ENCODE measurements at places on chromosomes 3 and 15.
A peak's percentile ranks its signal among the peaks of the same experiment; 100 is the strongest.

GRCh38 chr3:175713268-175713667 is 854.1 kb downstream of the NAALADL2 start:
- no peak for DNase-seq

DNA sequence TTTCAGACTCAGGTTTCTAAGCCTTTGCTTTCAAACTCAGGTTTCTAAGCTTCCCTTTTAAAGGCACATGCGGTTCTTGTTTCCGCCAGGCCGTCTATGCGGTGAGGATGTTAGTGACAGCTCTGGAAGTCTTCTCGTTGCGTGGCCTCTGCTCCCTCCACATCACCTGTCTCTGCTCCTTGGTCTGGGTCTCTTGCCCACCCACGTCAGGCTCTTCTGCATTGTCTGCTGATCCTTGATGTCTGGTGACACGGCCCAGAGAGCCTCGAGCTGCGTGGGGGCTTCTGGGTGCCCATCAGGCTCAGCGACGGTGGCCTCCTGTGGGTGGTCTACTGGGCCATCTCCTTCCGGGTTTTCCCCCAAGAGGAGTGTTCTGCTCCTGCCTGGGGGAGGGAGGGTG is 30.5 kb downstream of the KLF13 start:
- DNase-seq, result no peak

DNA sequence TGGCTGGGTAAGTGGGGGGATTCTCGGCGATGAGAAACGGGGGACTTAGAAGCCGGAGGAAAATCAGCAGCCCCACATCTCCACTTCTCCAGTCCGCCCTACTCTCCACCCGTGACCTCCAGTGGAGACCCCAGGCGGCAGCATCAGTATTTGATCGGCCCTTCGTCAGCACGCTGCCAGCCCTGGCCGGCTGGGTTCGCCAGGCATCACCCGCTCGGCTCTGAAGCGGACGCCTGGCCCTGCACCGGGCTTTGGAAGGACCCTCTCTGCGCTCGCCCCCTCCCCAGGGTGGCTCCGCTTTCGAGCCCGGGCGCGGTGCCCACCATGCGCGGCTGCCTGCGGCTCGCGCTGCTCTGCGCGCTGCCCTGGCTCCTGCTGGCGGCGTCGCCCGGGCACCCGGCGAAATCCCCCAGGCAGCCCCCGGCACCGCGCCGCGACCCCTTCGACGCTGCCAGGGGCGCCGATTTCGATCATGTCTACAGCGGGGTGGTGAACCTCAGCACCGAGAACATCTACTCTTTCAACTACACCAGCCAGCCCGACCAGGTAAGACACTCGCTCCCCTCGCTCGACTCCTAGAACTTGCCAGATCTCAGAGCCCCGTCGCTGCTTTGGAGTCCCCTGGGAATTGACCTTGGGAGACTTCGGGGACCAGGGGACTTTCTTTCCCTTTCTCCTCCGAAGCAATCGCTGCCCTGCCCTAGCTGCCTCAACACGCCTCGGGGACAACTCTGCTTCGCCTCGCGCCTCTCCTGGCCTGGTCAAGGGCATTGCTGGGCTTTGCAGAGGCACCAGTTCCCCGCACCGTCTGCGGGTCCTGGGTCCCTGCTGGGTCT is 561 bp downstream of the SIDT1 start:
- peak; percentile 22 for DNase-seq

DNA sequence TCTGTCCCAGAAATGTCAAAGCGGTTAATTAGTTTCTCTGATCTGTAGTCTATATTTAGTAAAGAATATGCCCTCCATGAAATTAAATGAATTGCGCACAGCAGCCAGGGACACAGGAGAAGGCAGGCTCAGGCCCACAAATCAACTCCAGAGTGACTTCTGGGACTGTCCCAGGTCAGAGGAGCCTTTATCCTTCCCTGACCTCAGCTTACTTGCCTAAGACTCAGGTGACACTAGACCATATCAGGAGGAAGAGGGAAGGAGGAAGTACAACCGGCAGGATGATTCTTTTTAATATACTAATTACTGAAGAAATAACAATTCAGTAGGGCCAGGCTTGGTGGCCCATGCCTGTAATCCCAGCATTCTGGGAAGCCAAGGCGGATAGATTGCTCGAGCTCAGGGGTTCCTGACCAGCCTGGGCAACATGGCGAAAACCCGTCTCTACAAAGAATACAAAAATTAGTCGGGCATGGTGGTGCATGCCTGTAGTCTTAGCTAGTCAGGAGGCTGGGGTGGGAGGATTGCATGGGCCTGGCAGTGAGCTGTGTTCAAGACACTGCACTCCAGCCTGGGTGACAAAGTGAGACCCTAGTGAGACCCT is 1.8 kb upstream of the GPR15 start:
- DNase-seq, result no peak

DNA sequence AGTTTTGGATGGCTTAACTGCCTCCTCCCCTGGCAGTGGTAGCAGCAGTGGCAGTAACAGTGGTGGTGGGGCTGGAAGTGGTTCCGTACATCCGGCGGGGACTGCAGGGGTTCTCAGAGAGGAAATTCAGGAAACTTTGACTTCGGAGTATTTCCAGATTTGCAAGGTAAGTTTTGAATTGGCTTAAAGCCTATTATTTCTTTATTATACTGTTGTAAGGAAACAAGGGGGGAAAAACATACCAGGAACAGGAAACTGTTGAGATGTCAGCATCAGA is 1.5 kb downstream of the STXBP5L start:
- DNase-seq, result no peak

DNA sequence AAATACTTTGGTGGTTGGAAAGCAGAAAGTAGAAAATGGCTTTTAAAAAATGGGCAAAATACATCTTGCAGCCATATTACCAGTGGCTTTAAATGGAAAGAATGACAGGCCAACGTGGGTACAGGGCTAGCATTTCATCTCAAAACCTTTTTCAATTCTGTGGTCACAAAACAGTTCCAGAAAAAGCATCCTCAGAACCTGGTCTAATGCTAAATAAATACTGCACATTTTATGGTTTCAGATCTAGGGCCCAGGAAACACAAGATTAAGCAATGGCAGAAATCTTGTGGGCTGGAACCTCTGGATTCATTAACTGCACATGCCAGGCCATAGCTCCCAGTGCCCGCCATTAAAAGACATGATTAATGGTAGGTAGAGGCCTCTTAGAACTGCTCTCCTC is 470.2 kb upstream of the RASGRP1 start:
- no peak for DNase-seq

DNA sequence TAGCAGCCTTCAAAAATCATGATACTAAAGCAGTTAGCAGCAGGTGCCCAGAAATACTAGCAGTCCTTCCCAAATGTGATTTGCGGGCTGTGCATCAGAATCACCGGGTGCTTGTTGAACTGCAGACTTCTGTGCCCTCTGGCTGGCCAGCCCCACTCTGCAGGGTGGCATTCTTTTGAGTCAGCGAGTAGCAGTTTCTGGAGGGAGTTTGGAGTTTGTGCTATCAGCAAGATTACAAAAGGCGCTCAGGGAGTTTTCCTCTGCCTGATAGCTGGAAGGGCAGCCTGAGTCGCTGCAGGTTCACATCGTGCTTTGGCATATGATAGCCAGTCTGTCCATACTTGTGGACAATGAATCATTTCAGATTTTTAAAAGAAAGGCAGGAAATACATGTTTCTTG is 57.6 kb downstream of the CLDN11 start:
- no peak for DNase-seq

GRCh38 chr3:158072790-158073189 is 33.4 kb downstream of the SHOX2 start:
- DNase-seq, result no peak

DNA sequence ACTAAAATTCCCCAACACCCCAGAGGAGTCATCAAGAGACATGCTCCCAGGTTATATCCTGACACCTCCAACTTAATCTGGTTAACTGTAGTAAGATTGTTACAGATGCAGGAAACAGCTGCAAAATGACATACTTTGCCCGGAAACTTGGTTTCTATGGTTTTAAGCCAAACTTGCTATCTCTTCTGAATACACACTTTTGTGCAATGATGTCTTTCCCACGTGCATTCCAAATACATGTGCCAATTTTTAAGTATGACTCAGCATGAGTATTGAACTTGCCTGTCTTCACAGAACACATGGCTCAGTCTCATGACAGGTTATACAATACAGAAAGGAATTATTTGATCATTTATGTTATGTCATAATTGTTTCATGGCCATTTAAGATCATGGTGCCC is 207.0 kb upstream of the DCBLD2 start:
- DNase-seq, result no peak

DNA sequence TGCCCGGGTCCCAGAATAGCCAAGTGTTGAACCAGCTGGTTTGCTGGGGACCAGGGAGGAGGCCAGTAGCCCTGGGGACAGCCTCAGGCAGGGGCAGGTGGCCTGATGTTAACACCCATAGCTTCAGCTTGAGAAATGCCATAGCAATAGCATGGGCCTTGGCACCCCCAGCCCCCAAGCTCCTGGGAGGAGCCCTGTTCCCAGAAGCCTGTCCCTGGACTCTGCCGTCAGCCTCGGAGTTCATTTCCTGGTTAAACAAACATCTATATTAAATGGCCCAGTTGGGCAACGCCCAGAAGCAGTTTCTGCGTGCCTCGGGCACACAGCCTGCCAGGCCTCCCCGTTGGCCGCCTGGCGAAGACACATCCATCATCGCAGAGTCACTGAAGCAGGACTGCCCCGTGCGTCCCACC is 58.2 kb downstream of the FGD5 start:
- no peak for DNase-seq

- no peak for DNase-seq
Measured at GRCh38 chr3:24506966-24507775, 12.5 kb upstream of the THRB start.

GRCh38 chr3:45236964-45237363 is 10.9 kb upstream of the TMEM158 start:
- no peak for DNase-seq

DNA sequence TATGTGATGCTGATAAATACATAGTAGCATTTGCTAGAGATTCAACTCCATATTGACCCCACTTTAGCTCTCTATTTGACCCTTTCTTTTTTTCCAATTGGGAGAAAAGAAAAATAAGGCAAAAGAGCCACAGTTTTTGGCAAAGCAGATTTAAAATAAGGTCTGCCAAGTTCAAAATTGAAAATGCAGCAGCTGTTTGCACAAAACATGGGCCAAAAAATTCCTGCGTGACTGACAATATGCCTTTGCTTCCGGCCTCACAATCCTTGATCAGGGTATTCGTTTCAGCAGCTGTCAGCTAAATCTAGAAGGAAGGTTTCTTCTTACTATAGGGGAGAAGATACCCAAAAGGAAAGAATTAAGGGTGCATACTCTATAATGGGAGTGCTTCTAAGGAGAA is 563.5 kb upstream of the CCDC54 start:
- DNase-seq, result no peak

DNA sequence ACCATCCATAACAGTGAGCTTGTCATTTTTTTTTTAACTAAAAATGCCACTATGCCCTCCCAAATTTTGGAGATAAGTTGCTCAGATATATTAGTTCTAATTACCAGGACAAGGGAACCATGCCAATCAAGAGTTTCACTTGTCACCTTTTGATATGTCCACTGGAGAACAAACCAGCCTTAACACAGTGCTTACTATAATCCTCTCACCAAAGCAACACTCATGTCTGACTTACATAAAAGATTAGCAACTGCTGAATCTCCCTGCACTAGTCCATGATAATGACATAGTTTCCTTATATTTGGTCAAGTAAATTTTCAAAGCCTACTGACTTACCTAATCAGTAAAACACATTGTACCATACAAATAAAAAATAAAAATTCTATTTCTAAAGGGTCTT is 44.4 kb downstream of the TTBK2 start:
- DNase-seq, result no peak

DNA sequence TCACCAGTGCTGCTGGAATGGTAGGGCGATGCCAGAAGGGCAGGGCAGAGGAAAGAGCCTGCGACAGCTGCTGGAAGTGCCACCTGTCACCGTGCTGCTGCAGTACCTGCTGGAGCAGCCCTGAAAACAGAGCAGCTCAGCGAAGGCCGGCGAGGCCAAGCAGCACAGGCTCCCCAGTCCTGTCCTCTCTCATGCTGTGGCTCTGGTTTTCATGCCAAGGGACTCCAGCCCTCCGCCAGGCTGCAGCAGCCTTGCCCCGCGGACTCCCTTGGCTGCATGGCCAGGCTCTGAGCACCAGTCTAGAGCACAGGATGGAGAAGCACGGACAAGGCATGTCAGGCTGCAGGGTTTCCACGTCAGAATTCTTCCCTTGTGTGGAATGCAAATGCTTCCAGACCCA is 43.9 kb downstream of the ADCY5 start:
- no peak for DNase-seq

DNA sequence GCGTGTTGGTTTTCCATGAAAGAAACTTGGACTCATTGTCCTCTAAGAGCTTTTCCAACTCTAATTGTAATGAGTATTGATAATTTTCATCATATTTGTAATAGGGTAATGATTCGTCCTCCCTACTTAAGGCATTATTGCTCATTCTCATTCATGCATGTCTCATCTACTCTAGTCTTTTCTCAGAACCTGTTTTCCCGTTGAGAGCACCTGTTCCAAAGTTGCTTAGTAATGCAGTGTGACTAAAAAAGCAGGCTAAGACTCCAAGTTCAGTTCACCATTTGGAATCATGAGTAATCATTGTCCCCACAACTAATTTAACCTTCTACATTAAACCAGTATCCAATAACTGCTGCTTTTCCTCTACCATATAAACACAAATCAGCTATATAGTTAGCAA is 84.0 kb downstream of the FILIP1L start:
- no peak for DNase-seq

DNA sequence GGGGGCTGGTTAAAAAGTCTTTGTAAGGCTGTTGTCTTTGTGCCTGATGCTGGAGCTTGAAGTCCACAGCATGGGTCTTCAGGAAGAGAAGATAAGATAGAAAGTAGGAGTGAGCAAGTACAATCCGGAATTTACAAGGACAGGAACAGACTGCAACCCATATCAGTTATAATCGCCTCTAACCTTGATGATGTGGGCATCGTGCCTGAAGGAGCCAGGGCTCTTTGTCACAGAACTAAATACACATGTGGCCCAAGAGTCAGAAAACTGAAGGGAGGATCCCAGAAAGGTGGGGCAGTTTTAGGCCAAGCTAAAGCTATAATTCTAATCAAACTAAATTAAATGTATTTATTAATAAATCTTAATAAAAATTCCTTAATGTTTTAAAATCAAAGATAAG is 132.2 kb downstream of the TMCO5A start:
- no peak for DNase-seq
